AG04449 (cell line): ENCODE measurements at places on chromosomes 2 and 18.

DNA sequence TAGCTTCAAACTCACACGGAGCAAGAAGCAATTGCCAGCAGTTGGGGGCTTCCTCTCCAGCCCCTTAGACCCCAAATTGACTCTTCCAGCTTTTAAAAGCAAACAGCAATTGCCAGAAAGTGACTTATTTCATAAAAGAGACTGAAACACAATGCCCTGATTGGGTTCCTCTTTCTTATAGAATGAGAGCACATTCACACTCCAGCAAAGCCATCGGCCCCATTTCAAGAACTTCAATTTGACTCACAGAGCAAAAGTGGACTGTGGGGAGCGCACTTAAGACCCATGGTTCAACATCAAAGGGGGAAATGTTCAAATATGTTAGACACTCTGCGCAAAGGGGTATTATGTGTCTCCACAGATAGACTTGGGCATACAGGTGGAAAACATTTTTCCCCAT is 484.7 kb downstream of the BCL11A start:
- DNase-seq = no peak

DNA sequence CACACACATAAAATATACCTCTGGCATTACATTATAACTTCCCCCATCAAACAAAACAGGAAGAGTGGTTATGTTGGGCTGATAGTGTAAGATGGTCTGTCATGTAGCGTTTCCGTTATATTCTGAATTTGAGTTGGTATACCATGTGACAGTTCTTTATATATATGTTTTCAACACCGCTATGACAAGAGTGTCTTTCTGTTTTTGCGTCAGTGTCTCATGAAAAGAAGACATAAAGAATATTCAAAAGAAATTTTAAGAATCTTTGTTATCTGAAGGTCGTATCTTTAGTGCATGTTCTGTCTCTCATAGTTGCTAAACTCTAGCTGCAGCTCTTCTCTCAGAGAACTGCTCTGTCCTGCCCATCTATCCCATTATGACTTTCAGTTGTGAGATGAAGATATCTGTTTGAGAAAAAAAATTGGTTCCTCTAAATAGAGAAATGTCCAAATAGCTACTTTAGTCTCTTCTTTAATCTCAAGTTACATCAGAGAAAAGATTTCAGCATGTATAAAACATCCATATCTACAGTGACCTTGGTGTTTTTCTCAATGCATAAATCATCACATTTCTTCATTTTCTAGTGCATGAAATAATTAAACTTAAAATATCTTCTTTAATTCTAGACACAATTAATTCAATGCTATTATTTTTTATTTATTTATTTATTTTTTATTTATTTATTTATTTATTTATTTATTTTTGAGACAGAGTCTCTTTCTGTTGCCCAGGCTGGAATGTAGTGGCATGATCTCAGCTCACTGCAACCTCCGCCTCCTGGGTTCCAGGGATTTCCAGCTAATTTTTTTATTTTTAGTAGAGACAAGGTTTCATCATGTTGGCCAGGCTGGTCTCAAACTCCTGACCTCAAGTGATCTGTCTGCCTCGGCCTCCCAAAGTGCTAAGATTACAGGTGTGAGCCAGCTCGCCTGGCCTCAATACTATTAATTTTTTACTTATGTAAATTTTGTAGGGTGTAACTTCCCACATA is 24.3 kb upstream of the PSME4 start:
- no peak for DNase-seq

- DNase-seq = no peak
Measured at GRCh38 chr2:30412684-30413570, 34.1 kb upstream of the LCLAT1 start.

DNA sequence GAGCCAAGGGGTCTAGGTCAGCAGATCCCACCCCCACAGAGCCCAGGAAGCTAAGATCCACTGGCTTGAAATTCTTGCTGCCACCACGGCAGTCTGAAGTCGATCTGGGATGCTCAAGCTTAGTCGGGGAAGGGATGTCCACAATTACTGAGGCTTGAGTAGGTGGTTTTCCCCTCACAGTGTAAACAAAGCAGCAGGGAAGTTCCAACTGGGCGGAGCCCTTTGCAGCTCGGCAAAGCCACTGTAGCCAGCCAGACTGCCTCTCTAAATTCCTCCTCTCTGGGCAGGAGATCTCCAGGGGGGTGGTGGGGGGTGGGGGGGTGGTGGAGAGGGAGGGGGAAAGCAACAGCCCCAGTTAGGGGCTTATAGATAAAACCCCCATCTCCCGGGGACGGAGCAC is 419.5 kb downstream of the NUP35 start:
- no peak for DNase-seq

- DNase-seq = no peak
Measured at GRCh38 chr2:23452853-23453420, 68.0 kb downstream of the KLHL29 start.

DNA sequence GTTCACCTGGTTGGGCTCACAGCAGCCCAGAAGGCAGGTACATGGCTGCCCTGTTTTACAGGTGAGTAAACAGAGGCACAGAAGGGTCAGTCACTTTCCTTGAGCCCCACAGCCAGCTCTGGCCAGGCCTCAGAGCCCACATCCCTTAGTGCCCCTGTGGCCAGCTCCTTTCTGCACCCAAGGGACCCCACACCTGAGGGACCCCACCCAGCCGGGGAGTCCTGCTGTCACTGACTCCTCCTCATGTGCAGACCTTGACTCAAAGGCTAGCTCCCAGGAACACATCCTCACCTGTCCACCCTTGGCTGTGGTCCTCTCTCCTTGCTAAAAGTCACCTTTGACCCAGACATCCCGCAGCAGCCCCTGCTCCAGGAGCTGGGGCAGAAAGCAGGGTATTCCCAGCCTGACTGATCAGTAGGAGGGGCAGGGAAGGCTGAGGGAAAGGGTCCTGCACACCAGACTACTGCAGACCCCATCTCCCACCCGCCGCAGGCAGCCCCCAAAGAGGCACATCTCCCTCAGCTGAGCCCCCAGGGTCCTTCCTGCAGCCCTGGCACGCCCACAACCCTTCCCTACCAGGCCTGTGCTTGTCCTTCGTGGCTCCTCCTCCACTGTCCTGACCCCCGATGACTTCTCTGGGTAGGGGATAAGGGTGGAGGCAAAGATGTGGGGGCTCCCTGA is 9.8 kb upstream of the ARHGEF4 start:
- no peak for DNase-seq

- no peak for DNase-seq
Measured at GRCh38 chr2:127106991-127107621, at the start of gene BIN1. Gene BIN1 (minus strand): TSS chr2:127107154. CDS start chr2:127106943, 211 bp downstream.

DNA sequence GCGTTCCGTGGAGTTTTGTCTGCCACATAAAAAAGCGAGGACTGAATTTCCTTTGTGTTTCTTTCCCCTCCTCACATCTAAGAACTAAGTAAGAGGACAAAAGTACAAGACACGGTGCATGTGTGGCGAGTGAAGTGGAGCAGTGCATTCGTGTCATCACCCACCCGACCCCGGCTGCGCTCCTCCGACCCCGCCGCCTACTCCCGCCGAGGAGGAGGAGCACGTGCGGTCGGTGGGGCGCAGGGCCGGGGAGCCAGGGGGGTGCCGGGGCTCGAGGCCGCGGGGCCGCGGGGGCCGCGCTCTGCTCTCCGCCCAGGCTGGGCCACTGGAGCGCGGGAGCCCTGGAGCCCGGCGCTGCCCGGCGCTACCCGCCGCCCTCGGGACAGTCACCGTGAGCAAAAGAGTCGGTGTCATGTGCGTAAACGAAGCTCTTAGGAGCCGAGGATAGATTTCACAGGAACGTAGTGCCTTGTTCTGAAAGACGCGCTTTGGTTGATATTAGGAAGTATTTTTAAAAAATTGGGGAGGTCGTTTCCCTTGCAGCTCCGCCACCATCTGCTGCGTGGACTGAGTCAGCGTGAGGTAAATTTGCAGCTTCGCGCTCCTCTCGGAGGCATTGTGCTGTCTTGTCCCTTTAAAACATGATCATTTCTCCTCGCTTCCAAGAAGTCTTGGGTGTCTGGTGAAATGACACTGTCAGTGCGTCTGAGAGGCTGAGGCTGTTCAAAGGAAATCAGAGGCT is 11.0 kb downstream of the TBR1 start:
- no peak for DNase-seq

DNA sequence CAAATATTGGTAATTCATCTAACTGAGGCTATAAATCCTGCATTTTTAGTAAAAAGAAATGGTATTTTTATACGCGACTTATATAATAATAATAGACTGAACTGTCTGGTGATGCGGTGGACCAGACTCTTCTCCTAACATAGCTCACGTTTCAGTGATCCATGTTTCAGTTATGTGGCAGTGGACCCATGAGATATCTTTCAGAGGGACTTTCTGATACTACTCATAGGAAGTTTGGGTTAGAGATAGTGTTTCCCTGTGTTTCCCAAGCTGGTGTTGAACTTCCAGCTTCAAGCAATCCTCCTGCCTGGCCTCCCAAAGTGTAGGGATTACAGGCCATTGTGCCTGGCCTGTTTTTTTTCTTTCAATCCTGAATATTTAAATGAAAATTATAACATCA is 59.2 kb downstream of the KCTD1 start:
- no peak for DNase-seq

DNA sequence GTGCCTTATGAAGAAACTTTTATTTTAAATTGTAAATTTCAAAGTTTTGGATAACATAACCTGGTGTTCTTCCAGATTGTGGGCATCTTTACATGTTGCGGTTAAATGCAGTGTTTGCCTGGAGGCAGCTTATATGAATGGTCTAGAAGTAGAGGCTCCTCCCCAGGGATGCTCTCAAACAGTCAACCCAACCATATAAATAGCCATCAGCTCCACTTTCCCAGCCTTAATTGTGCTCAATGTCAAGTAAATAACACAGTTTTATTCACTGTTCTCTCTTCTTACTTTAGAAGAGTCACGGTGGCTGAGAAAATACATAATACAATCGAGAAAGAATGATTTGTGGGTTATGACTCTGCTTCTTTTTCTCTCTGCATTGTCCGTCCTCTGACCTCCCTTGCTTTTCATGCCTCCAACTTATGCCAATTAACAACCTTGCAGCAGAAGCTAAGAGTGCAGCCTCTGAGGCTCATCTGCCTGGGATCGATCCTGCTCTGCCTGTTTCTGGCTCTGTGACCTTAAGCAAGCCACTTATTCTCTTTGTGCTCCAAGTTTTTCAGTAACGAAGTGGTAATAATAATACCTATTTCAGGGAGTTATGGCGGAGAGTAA is 100.3 kb downstream of the DAW1 start:
- DNase-seq = no peak

DNA sequence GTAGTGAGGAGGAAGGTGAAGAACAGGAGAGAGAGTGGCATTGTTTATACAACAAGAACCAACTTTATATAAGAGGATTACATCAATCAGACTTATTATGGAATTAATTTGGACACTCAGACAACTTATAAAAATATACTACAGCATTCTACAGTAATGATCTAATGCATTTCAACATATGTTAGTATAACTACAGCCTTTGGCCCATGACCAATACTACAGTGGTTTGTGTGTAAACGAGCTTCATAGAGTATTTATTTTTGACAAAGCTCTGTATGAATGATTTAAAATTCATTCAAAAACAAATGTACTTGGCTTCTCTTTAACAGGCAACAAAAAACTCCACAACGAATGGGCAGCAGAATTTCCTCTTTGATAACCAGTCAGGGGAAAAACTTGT is 72.8 kb downstream of the ZNF521 start:
- DNase-seq = no peak

DNA sequence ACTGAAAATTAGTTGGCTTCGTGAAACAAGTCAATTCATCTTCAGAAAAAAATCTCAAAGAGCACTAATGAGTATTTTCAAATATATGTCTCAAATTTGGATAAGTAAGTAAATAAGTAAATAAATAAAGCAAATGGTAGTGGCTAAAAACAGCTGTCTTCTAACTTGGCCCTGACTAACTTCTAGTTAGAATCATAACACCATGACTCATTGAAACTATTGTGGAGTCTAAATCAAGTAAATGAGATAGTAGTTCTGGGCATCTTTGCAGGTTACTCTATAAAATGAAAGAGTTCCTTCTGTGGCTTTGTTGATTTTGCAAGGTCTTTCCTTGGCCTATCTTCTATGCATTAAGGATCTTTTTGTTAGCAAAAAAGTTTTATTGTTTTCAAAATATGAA is 110.7 kb downstream of the SLC8A1 start:
- DNase-seq = no peak

DNA sequence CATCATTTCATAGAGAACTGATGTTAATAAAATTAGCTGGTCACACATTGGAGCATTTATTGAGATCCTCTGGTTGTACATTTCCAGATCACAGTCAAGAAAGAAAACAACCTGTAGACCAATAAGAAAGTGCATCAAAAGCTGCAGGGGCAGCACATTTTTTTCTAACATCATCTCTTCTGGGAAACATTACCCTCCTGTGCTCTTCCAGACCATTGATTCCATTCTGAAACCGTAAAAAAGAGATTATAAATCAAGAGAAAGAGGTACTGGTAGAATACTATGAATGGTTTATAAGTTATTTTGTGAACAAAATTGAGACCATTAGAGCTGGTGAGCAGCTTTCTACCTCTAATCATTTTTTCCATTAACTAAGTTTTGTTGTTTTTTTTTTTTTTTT is 1548.2 kb upstream of the CELF4 start:
- no peak for DNase-seq
